Upper lobe of right lung (tissue), 1 donor: ENCODE measurements at places on chromosomes 16 and 17. TPM values are rescaled to one million over a fixed set of nuclear protein-coding genes. Genes with fewer than 3 reads are reported as not detected.

Gene WFDC1
- 26.0 TPM for total RNA-seq

Gene PKD1
- total RNA-seq, result 84.8 TPM

Gene KCNH4
- 0.26 TPM for total RNA-seq

Gene RHBDF2
- 46.4 TPM for total RNA-seq

Gene CARD14
- 1.1 TPM for total RNA-seq
